ENCODE measurements at places on chromosomes 5 and 9. TPM values are rescaled to one million over a fixed set of nuclear protein-coding genes. Genes with fewer than 3 reads are reported as not detected.

Gene EGFLAM
- total RNA-seq, result 2.3 TPM

Gene LOX
- total RNA-seq, result 156 TPM

Gene LIX1
- not detected for total RNA-seq

Gene IL3
- total RNA-seq, result not detected

Gene CDKN2B-AS1
- total RNA-seq, result 10.1 TPM

Gene LCN1
- not detected for total RNA-seq

Gene LAMC3
- 1.8 TPM for total RNA-seq

Gene HMMR
- total RNA-seq, result 0.65 TPM

Gene TMEM38B
- 11.5 TPM for total RNA-seq

Gene GRM6
- total RNA-seq, result under 0.01 TPM

Gene OTULINL
- 0.49 TPM for total RNA-seq

Gene SIT1
- not detected for total RNA-seq

Gene TLR4
- 3.2 TPM for total RNA-seq

Gene IRX2
- 28.6 TPM for total RNA-seq

Gene ANKRD34B
- not detected for total RNA-seq

Gene PLEKHG4B
- total RNA-seq, result 0.36 TPM

Gene TMEM232
- total RNA-seq, result 1.6 TPM

Gene CER1
- total RNA-seq, result not detected

Gene RASGRF2
- total RNA-seq, result 1.6 TPM

Gene QRFP
- total RNA-seq, result not detected

Gene MYORG
- total RNA-seq, result 1.1 TPM

Gene TICAM2
- 11.5 TPM for total RNA-seq

Gene COL5A1
- total RNA-seq, result 339 TPM

Gene TMC1
- 0.85 TPM for total RNA-seq

Gene PCDHGA6
- total RNA-seq, result 6.5 TPM

Gene IFNA2
- not detected for total RNA-seq

Gene CHD1
- 39.3 TPM for total RNA-seq

Gene OR1J2
- total RNA-seq, result 0.24 TPM

Gene LHX3
- total RNA-seq, result not detected

Gene KIF12
- under 0.01 TPM for total RNA-seq

Gene DOCK8
- 0.12 TPM for total RNA-seq

Gene CD14
- total RNA-seq, result 6.3 TPM

Gene CRHBP
- total RNA-seq, result 1.7 TPM

Gene SPATA31C1
- total RNA-seq, result not detected

Gene GRXCR2
- total RNA-seq, result not detected

Gene TRAF1
- 1.5 TPM for total RNA-seq

Gene LCN15
- not detected for total RNA-seq

Gene ZNF879
- 4.2 TPM for total RNA-seq

Gene PCDHGB4
- total RNA-seq, result 18.0 TPM

Gene IFNA13
- not detected for total RNA-seq

Gene ANKRD20A1
- not detected for total RNA-seq

Gene HTR4
- total RNA-seq, result not detected

Gene GRIN1
- total RNA-seq, result 0.12 TPM

Gene MEIKIN
- not detected for total RNA-seq

Gene PFN3
- not detected for total RNA-seq

Data from hair follicle dermal papilla cell (primary cell).